NCI-H446 treated with DMSO at 0.1 percent for 48 hours (cell line): ENCODE measurements at places on chromosomes 1 and 21.

DNA sequence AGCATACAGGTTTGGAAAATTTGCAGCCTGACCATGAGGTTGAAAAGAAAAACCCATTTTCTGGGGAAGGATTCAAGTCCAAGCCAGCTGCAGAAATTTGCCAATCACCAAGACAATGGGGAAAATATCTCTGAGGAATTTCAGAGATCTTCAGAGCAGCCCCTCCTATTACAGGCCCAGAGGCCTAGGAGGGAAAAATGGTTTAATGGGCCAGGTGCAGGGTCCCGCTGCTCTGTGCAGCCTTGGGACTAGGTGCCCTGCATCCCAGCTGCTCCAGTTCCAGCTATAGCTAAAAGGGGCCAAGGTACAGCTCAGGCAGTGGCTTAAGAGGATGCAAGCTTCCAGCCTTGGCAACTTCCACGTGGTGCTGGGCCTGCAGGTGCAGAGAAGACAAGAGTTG is 113.5 kb downstream of the GABPA start:
- DNase-seq, result no peak

DNA sequence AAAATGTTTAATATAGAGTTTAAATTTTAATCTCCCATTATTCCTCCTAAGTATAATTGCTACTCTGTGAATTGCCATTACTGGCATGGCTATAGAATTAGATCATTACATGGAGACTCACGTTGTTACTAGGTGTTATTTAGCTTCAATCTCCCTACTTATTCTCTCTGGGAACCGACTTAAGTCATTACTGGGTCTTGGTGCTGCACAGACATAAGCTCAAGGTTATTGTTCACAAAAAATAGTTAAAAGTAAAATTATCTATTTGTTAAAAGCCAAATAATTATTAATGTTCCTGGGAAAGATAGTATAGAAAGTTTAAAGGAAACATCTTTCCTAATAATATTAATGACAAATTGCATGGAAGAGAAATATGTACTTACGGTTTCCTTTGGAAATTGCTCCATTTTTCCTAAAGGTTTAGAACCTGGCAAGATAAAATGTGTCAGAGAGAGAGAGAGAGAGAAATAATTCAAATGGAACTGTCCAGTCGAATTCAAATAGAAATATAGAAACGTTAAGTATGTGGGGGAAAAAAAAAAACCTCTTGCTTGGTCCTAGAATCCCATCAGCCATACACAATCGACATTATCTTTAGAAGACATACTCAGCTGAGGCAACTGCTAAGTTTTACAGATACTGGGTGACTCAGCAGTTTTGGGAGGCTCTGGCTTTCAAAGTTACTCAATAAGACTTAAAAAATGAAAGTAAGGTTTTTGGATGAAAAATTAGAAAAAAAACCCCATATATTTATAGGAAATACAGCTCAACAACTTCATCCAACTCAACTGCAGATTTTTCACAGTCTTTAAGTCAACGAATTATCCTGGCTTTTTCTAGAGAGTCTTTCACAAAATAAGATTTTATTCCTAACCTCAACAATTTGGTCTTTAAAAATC is at the start of gene SPTA1:
TSS of gene SPTA1 (minus strand) at position 605 of the 899 bp plus-strand sequence. CDS start at position 407, 198 bp downstream.
- DNase-seq, result no peak

DNA sequence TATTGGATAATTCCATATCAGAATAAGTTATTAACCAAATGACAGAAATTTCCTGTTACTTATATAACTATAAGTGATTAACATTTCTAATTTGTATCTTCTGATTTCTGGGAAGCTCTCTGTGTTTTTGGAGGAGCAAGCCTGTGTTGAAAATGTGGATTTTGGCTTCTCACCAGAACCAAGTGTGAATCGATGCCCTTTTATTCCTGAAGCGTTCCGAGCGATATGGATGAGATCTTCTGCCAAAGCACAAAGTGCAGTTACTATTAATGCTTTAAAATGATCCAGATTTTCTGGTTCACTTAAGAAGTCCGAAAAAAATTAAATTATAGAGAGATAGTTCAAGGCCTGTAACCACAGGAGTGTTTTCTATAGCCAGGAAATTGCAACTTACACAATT is 22.8 kb downstream of the ALG14 start:
- DNase-seq, result peak; percentile 15

- DNase-seq, result no peak
Measured at GRCh38 chr1:37537378-37537777, 16.7 kb downstream of the SNIP1 start.

DNA sequence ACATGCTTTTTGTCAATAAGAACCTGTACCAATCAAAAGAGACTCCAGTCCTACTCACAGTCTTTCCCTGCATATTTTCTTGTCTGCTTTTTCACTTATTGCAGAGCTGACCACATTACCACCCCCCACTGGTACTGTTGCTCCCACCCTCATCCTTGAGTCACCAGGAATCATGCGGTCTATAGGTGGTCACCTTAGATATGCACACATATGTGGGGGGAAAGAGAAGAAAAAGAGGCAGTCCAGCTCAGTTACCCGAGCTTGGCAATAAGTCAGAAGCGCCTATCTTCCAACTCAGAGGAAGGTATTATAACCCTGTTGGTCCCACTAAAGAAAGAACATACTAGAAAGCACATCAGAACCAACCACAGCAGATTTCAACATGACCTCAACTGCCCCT is 119.2 kb downstream of the SMYD2 start:
- DNase-seq, result no peak

DNA sequence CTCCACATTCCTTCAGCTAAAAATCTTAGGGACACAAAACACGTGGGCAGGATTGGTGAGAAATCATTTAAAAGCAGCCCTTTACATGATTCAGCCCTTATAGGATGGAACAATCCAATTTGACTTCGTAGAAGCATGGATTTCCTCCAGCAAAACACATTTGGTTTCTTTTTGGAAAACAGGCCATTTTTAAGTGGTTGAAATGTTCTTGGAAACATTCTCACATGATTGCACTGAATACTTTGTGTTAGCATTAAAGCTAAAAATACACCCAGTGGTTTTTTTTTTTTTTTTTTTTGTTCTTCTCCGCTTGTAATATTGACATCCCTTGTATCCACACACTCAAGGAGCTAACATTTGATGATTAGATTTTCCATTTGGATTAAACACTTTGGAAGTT is 42.1 kb upstream of the ABCG1 start:
- DNase-seq, result no peak
